MM.1S (cell line): ENCODE measurements at places on chromosomes 4 and X.
A peak's percentile ranks its signal among the peaks of the same experiment; 100 is the strongest.

DNA sequence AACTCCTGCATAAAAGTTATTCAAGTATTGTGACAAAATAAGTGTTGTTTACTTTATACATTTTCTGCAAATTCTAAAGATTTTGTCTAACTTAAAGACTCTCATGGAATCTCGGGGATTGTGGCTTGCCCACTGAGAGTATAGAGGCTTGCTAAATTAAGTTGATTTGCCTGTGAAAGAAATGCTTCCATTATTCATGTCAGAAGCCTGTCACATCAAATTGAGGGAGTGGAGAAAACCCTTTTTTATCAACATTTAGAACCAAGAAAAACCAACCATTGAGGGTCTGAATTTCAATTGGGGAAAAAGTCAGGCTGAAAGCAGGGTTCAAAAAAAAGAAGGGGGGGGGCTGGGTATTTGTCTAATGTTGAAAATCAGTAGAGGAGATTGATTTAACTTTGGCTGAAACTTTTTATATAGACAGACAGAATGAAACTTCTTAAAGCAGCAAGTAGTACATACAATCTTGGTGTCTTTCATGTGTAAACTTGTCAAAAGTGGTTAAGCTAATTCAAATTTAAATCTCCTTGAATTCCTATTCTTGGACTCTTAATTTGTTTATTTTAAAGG lies 144.8 kb upstream of the CXorf66 start:
- no peak for DNase-seq

GRCh38 chrX:39158801-39159657 lies 357.8 kb downstream of the MID1IP1 start:
- peak; percentile 66 for DNase-seq

GRCh38 chr4:26130173-26130572 lies 190.6 kb upstream of the RBPJ start:
- no peak for DNase-seq

GRCh38 chr4:104868958-104869357 lies 277.7 kb upstream of the TET2 start:
- DNase-seq = no peak

DNA sequence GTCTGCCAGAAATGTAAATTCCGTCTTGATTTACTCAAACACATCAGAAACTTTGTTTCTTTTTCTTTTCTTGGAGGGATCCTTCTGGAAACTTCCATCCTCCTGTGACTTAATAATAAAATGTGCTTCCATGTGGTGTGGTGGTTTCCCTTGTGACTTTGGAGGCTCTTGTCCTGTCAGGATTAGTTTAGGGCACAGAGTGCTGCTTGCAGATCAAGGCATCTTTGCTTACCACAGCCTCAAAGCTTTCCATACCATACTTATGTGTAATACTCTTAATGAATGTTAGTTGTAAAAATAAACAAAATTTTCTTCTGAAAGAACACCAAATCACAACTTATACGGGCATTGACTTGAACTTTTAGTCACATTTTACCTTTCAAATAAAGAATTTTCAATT lies 27.4 kb downstream of the GBA3 start:
- no peak for DNase-seq

DNA sequence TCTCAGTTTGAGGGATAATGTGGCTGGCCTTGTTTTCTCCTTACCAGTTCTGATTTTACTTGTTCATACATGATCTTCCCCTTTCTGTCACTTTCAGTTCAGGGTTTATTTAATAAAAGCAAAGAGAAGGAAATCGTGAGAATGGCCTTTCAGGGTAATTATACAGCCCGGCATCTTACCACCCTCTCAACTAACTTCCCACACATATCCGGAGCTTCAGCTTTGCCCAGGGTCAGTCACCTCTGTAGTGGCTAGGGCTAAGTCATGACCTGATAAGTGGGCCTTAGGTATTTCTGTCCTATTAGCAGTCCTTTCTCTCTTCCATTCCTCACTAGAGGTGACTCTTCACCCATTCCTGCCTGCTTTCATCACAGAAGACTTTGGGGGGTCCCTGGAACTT lies 15.8 kb downstream of the TRPC5 start:
- no peak for DNase-seq

DNA sequence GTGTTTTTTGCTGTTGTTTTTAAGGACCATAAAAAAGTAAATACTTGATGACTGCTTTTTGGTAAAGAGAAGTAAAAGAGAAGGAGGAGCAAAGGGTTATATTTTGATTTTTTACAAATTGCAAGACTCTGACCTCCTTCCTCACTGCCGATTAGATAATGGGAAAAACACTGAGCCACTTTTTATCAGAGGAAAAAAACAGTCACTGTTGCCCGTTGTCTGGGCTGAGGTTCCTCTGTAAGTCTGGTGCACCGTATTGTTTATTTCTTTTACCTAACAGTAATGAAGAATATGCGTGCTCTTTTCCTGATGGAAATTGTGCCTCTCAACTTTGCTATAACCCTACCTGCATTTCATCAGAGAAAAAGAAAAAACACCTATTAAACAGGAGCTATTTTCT lies 178.7 kb upstream of the EMCN start:
- DNase-seq = no peak

DNA sequence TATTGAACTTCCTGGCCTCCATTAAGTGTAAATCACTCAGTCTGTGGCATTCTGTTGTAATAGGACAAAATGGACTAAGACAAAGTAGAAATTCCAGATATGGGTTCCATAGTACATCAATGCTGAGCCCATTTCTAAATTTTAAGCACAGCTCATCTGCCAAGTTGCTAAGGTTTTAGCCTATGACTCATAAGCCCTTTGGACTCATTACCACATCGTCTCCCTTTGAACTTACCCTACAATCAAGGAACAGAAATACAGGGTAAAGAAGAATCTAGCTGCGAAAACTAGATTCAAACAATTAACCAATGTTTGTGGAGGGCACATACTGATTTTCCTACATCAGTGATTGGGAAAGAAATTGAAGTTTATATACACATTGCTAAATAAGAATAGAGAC lies 31.8 kb downstream of the NAA11 start:
- DNase-seq = no peak

GRCh38 chr4:13535708-13536361 lies 8.5 kb downstream of the NKX3-2 start:
- peak; percentile 5 for DNase-seq
